ENCODE measurements at places on chromosomes 5 and 9. TPM values are rescaled to one million over a fixed set of nuclear protein-coding genes. Genes with fewer than 3 reads are reported as not detected.

NR2F1-AS1 gene
- 0.76 TPM for total RNA-seq

- no peak for DNase-seq
Measured at GRCh38 chr5:107149243-107150005, 521.3 kb downstream of the EFNA5 start.

GRCh38 chr5:111367115-111367514, 142.9 kb downstream of the CAMK4 start:
- no peak for DNase-seq

TAF11L2 gene
- not detected for total RNA-seq

ANKRD34B gene
- total RNA-seq, result 3.6 TPM

- DNase-seq, result no peak
Measured at GRCh38 chr5:151601391-151601790, 10.3 kb upstream of the FAT2 start.

GRCh38 chr5:81288021-81288433, 13.4 kb upstream of the ZCCHC9 start:
- no peak for DNase-seq

MIER3 gene
- 27.5 TPM for total RNA-seq

DNA sequence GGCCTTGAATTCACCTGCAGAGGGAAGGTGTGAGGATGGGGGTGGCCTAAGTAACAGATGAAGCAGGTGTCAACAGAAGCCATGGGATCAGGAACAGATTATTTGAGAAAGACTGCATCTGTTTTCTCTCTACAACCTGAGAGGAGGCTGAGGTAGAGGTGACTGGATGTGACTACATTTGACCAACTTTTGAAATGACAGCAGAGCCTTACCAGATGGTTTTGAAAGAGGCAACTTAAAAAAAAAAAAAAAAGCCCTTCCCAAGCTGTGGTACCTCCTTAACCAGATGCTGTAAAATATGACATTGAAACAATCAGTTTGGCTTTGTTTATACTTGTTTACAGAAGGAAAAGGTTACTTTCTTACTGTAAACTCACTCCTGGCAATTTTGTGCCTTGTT, 108.6 kb downstream of the TRIO start:
- no peak for DNase-seq

DNA sequence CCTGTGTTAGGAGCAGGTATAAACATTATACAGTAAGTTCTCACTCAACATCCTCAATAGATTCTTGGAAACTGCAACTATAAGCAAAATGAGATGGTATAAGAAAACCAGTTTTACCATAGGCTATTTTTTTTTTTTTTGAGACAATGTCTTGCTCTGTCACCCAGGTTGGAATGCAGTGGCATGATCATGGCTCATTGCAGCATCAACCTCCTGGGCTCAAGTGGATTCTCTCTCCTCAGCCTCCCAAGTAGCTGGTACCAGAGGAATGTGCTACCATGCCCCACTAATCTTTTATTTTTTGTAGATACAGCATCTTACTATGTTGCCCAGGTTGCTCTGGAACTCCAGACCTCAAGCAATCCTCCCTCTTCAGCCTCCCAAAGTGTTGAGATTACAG, 50.1 kb upstream of the ADRB2 start:
- DNase-seq, result no peak

PCDHGA10 gene
- total RNA-seq, result 11.0 TPM

DMRT2 gene
- not detected for total RNA-seq

- DNase-seq, result peak; percentile 56
Measured at GRCh38 chr9:133359399-133360175, 3.2 kb downstream of the SURF2 start.

GRCh38 chr5:87113861-87114260, 153.8 kb upstream of the RASA1 start:
- no peak for DNase-seq

MYMK gene
- 0.34 TPM for total RNA-seq

DNA sequence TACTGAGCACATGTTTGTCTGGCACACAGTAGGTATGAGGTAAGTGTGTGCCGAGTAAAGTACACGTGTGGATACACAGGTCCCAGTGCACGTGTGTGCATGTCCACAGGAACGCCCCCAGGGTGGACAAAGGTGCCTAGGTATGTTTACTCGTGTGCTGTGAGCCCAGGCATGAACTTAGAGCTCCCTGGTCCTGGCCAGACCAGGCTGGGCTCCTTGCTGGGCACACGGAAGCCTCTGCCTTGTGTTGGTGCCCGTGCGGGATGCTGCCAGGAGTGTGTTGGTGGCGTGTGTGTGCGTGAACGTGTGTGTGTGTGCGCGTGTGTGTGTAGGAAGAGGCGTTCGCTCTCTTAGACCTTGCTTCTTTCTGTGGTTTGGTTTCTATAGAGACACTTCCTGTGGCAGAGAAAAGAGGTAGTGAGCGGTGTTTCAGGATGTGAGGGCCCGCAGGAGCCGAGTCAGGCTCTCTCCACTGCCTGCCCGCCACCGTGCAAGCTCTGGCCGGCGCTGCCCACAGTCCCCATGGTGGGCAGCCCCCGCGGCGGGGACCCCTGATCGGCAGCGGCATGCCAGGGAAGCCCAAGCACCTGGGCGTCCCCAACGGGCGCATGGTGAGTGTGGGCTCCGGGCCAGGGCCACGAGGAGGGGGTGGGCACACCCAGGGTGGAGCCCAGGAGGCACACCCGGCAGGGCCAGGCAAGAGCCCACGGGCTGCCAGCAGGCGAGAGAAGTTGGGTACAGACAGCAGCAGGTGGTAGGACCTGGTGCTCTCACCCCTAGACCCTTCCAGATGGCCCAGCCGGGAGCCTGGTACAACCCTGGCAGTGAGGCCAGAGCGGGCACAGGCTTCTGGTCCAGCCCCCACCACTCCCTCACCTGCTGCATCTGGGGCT, at the start of gene RGS14:
Gene RGS14 (plus strand): TSS at position 466 of the 893 bp plus-strand sequence. CDS start 101 bp downstream, at position 567.
- no peak for DNase-seq

- peak; percentile 54 for DNase-seq
Measured at GRCh38 chr5:2754581-2755075, 3.2 kb upstream of the IRX2 start.

DNA sequence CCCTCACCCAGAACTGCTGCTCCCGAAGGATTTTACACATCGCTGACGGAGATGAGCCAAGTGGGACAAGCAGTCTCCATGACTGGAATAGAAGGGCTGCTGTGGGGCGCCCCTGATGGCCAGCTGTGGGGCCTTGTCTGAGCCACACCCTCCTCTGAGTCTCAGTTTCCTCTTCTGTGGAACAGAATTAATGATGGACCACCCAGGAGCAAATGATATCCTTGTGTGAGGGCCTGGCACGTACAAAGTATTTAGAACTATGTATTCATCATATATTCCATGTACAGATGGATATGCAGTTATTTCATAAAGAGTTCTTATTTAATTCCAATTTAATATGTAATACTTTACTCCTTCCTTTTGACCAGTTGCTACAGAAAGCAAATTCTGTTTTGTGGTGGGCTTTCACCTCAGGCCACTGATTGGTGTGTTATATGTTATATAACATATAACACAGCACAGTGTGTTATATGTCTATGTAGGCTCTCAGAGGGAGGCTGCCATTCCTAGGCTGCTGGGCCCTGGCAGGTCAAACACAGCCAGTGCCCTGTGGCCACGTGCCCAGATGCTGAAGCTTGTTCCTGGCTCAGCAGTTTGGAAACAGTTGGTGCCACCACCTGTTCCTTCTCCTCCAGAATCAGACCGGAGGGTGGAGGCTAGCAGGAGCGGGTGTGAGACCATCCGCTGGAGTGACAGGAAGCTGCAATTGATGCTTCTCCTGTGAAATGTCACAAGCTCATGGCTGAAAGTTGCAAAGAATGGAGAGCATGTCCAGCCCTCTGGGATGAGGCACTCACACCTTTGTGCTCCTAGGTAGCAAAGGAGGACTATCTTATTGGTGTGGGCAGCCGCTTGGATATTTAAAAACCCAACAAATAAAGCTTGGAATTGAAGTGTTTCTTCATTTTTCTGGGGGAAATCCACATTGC, 4.4 kb upstream of the FGD3 start:
- no peak for DNase-seq

GRCh38 chr5:141753971-141754713, 72.1 kb upstream of the ARAP3 start:
- peak; percentile 77 for DNase-seq

TAL2 gene
- total RNA-seq, result not detected

MLANA gene
- total RNA-seq, result not detected

TXNDC8 gene
- not detected for total RNA-seq

- peak; percentile 31 for DNase-seq
Measured at GRCh38 chr5:124963236-124963919, 216.9 kb upstream of the ZNF608 start.

CTSV gene
- 68.4 TPM for total RNA-seq

SHROOM1 gene
- total RNA-seq, result 8.1 TPM

RGS7BP gene
- total RNA-seq, result 1.7 TPM

OR13C5 gene
- not detected for total RNA-seq

ADAMTS6 gene
- total RNA-seq, result 2.8 TPM
